Activated T-helper 17 cell treated with anti-CD3 and anti-CD28 coated beads, Interleukin-2, amount 50 U/mL, for 72 hours (primary cell): ENCODE measurements at places on chromosomes 12 and 14.

DNA sequence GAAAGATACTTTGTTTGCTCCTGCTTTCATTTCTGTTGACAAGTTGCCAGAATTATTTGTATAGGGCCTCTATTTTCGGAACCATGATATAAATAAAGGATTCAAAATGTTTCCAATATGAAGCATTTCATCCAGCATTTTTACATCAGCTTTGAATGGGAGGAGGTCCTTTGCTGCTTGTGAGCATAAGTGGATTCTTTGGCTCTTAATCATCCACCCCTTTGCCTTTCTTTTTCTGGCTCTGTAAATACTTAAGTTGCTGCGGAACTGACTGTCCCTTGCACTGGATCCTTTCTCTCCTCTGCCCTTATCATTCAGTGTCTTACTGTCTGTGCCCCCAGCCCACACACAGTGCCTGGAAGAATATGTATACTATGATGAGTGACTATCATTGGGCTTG lies 357.3 kb upstream of the RGS6 start:
- no peak for ATAC-seq

- ATAC-seq: no peak
Measured at GRCh38 chr14:105469456-105470349, 4.9 kb upstream of the CRIP2 start.

GRCh38 chr14:104644656-104645378 lies 40.2 kb upstream of the TMEM179 start:
- no peak for ATAC-seq

DNA sequence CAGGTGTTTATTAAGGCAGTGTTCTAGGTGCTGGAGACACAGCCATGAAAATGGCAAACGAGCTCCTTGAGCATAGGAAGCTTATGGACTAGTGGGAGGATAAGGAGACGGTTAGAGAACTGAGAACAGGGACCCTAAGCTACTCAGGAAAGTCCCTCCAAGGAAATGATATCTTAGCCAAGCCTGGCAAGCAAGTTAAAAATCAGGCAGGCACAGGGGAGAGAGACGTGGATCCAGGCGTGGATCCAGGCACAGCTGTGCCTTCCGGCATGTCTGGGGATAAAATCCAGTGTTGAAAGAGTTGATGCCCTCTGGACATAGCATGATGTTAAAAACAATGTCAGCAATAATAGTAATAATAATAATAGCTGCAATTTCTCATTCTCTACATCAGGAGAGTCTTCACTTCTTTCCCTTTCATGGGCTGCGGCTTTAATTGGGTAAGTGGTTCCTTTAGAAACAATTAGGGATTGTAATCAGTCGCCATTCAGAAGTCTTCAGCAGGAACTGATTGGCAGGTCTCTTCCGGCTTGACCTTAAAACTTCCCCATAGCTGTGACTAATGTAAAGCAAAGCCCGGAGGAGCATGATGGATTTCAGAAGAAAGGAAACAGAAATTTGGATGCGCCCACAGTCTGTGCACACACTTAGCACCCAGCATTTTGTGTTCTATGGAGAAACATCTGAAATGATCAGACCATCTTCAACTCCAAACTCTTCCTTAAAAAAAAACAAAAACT lies 230.2 kb downstream of the SLC41A2 start:
- no peak for ATAC-seq

DNA sequence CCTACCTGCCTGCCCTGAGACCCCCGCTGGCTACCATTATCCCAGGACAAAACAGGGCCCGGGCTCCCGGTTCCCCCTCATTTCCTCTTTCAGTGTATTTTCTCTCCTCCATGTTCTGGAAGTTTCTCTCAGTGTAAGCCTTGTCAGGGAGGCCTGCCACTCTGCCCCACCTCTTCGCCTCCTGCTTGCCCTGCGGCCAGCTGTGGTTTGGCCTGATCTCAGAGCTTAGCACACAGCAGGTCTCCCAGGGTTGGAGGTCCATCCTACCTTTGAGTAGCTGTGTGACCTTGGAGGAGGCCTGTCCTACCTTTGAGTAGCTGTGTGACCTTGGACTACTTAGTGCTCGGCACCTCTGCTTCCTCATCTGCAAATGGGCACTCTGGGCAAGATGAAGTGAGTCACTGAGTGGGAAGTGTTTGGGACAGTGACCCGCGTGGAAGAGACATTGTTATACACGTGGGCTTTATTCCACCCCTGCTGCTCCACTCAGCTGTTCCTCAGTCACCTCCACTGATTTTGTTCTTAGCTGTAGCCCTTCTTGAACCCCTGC lies 212.7 kb downstream of the ZFP36L1 start:
- no peak for ATAC-seq

GRCh38 chr14:34536951-34537676 lies 2.4 kb downstream of the EAPP start:
- no peak for ATAC-seq

DNA sequence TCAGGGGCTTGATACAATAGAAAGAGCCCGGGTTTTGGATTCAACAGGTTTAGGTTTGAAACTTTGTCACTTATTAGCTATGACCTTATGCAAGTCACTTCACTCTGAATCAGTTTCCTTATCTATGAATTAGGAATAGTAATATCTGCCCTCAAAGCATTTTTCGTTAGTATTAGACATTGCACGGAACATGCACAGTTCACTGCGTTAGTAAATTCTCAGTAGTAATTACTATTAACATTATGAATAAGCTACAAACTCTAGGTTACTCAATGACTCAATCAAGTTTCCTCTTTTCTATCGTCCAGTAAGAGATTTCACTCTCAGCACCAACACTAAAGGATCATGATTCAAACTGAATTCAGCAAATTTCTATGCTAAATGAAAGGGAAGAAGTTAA lies 150.3 kb downstream of the CEP83 start:
- ATAC-seq: peak; percentile 62

GRCh38 chr12:23662966-23663365 lies 286.5 kb downstream of the SOX5 start:
- ATAC-seq: no peak

DNA sequence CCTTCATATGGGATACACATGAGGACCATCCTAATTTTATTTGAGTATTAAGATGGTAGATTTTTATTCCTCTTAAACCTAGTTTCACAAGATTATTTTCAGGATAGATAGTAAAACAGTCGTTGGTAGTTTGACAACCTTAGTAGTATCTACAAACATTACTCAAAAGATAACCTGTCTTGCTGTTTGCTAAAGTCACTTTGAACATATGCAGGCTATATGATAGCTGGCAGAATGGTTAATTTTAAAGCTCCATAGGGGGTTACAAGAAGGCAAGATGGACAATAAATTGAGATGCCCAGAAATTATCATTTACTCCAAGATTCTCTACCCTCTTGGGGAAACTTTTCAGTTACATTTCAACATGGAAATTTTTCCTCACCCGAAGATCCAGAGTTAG lies 525.7 kb downstream of the SOX5 start:
- ATAC-seq: no peak

DNA sequence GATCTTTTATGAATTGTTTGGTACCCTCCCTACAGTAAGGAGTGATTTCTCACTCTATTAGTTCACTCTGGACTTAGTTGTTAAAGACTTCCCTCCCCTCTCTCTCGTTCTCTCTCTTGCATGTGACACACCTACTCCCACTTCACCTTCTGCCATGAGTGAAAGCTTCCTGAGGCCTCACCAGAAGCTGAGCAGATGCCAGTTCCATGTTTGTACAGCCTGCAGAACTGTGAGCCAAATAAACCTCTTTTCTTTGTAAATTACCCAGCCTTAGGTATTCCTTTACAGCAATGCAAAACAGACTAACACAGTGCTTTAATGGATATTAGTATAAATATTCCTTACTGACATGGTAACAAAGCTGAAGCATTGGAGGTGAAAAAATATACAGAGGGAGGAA lies 187.7 kb downstream of the SSPN start:
- ATAC-seq: no peak

GRCh38 chr12:122820138-122820537 lies 15.1 kb upstream of the HIP1R start:
- no peak for ATAC-seq

- no peak for ATAC-seq
Measured at GRCh38 chr12:32536000-32536345, 136.6 kb downstream of the FGD4 start.

DNA sequence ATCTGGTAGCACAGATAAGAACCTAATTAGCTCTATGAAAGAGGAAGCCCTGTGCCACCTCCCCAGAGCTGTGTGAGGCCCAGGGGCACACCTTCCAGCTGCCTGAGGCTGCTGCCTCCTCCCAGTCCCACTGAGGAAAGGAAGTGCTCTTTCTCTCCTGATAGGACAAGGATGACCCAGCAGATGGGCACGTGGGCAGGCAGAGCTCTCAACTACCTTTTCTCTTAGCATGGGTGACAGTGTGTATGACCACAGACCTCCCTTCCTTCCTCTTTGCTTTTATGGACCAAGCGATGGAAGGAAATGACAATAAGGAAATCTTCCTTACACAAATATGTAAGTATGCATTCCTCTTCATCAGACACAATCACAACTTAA lies 127.6 kb upstream of the AMIGO2 start:
- peak; percentile 55 for ATAC-seq

- no peak for ATAC-seq
Measured at GRCh38 chr12:121955258-121956237, 37.2 kb downstream of the CFAP251 start.

GRCh38 chr14:68526512-68527091 lies 266.3 kb downstream of the ZFP36L1 start:
- no peak for ATAC-seq

GRCh38 chr12:96912261-96912660 lies 5.2 kb downstream of the NEDD1 start:
- no peak for ATAC-seq

DNA sequence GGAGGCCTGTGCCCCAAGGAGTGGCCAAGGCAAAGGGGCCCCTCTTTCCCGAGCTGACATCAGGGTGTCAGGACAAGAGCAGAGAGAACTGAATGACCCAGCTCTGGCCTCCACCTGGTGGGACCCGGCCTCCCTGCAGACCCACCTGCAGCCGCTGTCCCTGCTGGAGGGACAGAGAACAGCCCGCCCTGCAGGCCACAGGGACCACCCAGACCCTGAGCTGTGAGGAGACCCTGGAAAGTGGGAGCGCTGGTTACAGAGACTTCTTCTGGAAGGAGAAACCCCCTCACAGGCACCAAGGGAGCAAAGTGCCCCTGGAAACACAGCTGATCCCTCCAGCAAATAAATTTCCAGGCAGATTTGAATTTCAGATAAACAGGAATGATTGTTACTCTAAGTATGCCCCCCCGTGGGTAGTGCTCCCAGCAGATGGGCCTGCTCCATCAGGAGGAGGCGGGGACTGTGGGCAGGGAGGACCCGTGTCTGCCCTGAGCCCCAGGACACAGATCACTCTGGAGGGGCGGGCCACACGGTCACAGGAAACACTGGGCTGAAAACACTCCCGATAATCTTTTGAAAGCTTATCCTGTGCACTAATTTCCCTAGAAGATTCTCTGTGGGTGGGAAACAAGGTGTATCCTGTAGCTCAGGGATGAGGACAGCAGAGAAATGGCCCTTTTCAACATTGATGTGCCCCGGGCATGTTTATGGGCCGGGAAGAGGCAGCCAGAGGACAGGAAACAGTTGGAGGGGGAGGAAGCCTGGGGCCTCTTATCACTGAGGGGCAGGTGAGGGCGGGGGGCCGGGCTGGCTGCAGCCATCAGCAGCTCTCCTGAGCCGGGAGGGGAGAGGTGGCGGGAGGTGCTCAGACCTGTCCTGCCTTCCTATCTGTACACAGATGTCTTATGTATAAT lies 276.0 kb downstream of the ADGRD1 start:
- no peak for ATAC-seq
